Fibroblast of lung (primary cell): ENCODE measurements at places on chromosomes 7 and 10. TPM values are rescaled to one million over a fixed set of nuclear protein-coding genes. Genes with fewer than 3 reads are reported as not detected.

Gene CASTOR2
- total RNA-seq = 10.3 and 10.9 TPM in 2 replicates

Gene PTN
- 13.9 and 30.2 TPM in 2 replicates for total RNA-seq

Gene KCND2
- 2.1 TPM in 2 replicates for total RNA-seq

Gene GRID2IP
- not detected in 2 replicates for total RNA-seq

Gene MRPS24
- 75.8 and 105 TPM in 2 replicates for total RNA-seq

Gene CH25H
- 8.2 and 17.7 TPM in 2 replicates for total RNA-seq

Gene LRRN3
- 0.26 and 1.8 TPM in 2 replicates for total RNA-seq

Gene ERVW-1
- not detected in 2 replicates for total RNA-seq

Gene MMRN2
- total RNA-seq = 0.77 and 2.1 TPM in 2 replicates

Gene ADIRF
- 119 and 142 TPM in 2 replicates for total RNA-seq

Gene LOXL4
- total RNA-seq = 52.6 and 73.0 TPM in 2 replicates

Gene PCBD1
- total RNA-seq = 35.2 and 46.6 TPM in 2 replicates

Gene SLC13A4
- total RNA-seq = 0.26 and 0.50 TPM in 2 replicates

Gene NACAD
- 1.3 and 2.8 TPM in 2 replicates for total RNA-seq

Gene TAS2R3
- 1.3 and 2.8 TPM in 2 replicates for total RNA-seq

Gene LIPM
- not detected in 2 replicates for total RNA-seq

Gene LBX1
- total RNA-seq = under 0.01 TPM in 2 replicates
